ENCODE measurements at places on chromosomes 11 and 22.
A peak's percentile ranks its signal among the peaks of the same experiment; 100 is the strongest.

GRCh38 chr11:134468081-134468668, 56.1 kb upstream of the B3GAT1 start:
- DNase-seq, result no peak

DNA sequence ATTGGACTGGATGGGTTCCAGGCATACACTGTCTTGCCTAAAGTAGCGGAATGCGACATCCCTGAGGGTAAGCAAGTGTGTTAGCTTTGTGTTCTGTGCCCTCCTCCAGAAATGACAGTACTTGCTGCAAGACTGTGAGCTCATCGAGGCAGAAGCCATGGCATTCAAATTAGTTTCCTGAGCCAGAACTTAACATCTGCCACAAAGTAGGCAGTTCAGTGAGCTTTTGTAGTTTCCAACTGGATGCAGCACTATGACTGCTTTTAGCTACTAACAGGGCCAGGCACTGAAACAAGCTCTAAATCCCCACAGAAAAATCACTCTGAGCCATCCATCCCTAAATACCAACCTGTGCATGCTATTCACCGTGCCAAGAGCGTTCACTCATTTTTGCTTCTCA, 1.2 kb upstream of the FAR1 start:
- DNase-seq, result no peak

DNA sequence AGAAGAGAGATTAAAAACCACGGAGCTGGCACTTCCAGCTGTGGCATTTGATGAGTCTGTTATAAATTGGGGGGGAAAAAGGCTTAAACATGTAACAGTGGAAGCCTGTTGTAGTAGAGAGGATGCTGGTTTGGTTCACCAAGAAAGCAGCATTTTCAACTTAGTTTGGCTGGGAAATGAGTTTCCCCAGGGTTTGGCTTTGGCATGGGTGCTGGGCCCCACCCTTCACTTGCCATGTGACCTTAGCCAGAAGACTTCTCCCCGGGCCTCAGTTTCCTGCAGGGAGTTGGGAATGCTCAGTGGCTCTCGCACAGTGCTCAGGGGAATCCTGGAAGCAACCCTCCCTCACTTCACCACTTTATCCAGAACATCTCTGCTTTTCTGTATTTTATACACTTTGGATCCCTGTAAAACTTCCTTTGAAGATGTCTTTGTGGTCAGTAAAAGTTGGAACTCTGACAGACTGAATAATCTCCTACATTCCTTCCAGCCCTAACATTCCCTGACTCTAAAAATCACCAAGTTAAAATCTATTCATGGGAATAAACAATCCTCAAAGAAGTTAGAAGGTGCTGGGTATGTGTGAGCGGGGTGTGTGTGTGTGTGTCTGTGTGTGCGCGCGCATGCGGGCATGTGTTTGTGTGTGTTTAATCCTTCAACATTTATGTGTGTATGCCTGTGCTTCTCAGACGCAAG, 166.0 kb downstream of the TENM4 start:
- no peak for DNase-seq

GRCh38 chr11:35013514-35014233, 97.3 kb downstream of the PDHX start:
- no peak for DNase-seq

DNA sequence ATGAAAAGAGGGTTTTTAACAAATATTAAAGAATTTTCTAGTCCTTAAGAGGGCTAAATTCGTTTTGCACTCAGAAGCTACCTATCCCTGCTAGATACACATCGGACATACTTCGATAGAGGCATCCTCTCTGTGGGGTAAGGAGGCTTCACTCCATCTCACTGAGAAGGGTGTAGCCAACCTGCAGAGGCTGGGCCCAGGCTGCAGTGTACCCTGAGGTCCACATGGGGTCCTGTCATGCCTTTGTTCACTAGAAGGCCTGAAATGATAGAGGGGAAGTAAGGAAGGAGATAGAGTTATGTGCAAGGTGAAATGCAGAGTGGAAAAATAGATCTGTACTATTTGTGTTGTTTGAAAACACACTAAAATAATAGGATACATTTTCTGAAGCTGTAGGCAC, 45.6 kb downstream of the IGSF9B start:
- no peak for DNase-seq

- DNase-seq, result no peak
Observed at GRCh38 chr22:25076336-25076735, 123.3 kb upstream of the CRYBB3 start.

GRCh38 chr11:85759915-85760314, 51.0 kb downstream of the SYTL2 start:
- DNase-seq, result no peak

DNA sequence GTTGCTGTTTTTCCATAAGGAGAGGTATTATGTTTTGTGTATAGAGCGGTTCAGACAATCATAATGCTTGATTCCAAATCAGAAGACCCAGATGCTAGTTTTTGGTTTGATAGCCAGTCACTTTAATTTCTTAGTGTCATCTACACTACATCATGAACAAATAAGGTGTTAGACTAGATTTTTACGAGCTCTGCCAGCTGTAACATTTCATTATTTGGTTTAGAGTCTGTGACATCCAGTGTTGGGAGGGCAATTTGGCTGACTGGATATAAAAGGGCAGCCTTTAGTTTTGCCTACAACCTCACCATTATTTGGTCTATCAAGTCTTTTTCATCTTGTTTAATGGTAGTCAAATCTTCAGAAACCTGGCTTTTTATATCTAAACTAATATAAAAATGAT, 30.2 kb upstream of the FBXO3 start:
- no peak for DNase-seq

- no peak for DNase-seq
Observed at GRCh38 chr11:5281596-5281995, 11.9 kb upstream of the HBE1 start.

- DNase-seq, result no peak
Observed at GRCh38 chr11:8746331-8746974, 63.9 kb downstream of the RPL27A start.

DNA sequence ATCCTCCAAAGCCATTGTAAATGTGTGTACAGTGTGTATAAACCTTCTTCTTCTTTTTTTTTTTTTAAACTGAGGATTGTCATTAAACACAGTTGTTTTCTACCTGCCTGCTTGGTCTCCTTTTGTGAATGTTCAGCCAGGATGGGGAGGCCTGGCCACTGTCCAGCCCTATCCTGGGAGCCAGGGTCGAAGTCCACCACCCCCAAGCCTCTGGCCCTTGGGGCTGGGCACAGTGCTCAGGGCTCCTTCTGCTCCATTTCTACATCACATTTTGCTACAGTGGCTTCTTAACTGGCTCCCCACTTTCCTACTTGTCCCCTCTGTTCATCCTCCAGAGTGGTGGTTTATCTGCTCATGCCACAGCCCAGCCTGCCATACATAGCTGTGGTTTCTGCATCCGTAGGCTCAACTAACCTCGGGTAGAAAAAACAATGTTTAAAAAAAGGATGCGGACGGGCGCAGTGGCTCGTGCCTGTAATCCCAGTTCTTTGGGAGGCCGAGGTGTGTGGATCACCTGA, 2.5 kb upstream of the SMARCB1 start:
- DNase-seq, result peak; percentile 76

GRCh38 chr11:127118811-127119210, 118.2 kb upstream of the KIRREL3 start:
- DNase-seq, result no peak

DNA sequence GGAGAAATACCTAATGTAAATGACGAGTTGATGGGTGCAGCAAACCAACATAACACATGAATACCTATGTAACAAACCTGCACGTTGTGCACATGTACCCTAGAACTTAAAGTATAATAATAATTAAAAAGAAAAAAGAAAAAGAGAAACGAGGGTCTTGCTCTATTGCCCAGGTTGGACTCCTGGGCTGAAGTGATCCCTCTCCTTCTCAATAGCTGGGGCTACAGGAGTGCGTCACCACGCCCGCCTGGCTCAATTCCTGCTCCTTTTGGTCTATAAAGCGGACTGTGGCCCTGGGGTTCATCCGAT, 521 bp upstream of the PTS start:
- DNase-seq, result no peak

- DNase-seq, result no peak
Observed at GRCh38 chr11:45907911-45908370, 870 bp upstream of the FREY1 start.

DNA sequence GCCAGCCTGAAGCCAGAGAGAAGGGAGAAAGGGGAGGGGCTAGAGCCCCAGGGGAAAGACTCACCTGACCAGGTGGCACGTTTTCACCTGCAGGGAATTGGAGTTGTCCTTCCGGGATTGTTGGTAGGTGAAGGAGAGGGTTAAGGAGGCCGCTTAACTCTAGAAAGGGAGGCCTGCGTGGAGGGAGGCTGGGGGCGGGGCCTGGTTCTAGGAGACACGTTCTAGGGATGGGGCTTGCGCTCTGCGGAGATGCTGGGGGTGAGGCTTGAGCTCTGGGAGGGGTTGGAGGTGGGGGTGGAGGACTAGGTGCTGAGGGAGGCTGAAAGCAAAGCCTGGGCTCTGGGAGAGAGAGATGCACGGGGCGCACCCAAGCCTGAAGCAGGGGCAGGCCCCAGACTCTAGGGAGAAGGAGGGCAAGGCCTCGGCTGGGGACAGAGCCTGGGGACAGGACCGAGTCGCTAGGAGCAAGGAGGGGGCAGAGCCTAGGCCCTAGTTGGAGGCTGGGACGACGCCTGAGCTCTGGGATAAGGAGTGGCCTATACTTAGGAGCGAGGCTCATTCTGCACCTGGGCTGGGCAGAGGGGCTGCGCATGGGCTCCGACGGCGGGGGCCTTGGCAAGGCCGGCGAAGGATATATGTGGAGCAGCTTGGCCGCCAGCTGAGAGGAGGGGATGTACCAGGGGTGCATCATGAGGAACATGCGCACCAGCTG, 2.4 kb downstream of the RASGRP2 start:
- no peak for DNase-seq

GRCh38 chr11:57251491-57252104, 14.5 kb upstream of the APLNR start:
- DNase-seq, result no peak

GRCh38 chr11:88337987-88338668, 592 bp upstream of the CTSC start:
- peak; percentile 95 for DNase-seq

- DNase-seq, result no peak
Observed at GRCh38 chr11:105857728-105858127, 164.3 kb downstream of the MSANTD4 start.

- no peak for DNase-seq
Observed at GRCh38 chr11:62600367-62601121, 1.1 kb downstream of the MTA2 start.

- DNase-seq, result no peak
Observed at GRCh38 chr11:19436932-19437331, 196.2 kb upstream of the E2F8 start.

Measured in MV-4-11 (cell line).